G401 (cell line): ENCODE measurements at places on chromosomes 1 and 21.

GRCh38 chr21:41054018-41054578, 113.9 kb upstream of the BACE2 start:
- no peak for DNase-seq

- DNase-seq = peak; percentile 25
Observed at GRCh38 chr1:227131193-227131592, 187.1 kb downstream of the CDC42BPA start.

DNA sequence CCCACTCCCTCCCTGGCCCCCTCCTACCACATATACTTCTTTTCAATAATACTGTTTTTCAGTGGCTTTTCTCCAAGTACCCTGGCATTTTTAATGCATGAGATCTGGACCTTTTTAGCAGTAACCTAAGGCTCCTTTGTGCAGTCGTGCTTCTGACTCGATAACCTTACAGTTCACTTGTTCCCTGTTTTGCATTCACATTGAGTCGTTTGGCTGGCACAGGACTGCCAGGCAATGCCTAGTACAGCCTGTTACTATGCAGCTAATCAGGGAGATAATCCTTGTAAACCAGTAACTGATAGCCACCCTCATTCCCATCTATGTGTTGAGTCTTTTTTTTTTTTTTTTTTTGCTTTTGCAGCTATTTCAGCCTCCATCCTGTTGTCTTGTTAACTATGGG, 3.7 kb downstream of the ATP1B1 start:
- DNase-seq = peak; percentile 54

GRCh38 chr1:162397943-162398560, 13.9 kb downstream of the SH2D1B start:
- DNase-seq = no peak

- DNase-seq = peak; percentile 62
Observed at GRCh38 chr1:244096691-244097090, 45.6 kb downstream of the ZBTB18 start.

- no peak for DNase-seq
Observed at GRCh38 chr1:18494304-18494703, 13.6 kb downstream of the KLHDC7A start.

GRCh38 chr1:5913078-5913845, 79.0 kb downstream of the NPHP4 start:
- DNase-seq = no peak

GRCh38 chr1:220255204-220255603, 17.0 kb downstream of the RAB3GAP2 start:
- no peak for DNase-seq

DNA sequence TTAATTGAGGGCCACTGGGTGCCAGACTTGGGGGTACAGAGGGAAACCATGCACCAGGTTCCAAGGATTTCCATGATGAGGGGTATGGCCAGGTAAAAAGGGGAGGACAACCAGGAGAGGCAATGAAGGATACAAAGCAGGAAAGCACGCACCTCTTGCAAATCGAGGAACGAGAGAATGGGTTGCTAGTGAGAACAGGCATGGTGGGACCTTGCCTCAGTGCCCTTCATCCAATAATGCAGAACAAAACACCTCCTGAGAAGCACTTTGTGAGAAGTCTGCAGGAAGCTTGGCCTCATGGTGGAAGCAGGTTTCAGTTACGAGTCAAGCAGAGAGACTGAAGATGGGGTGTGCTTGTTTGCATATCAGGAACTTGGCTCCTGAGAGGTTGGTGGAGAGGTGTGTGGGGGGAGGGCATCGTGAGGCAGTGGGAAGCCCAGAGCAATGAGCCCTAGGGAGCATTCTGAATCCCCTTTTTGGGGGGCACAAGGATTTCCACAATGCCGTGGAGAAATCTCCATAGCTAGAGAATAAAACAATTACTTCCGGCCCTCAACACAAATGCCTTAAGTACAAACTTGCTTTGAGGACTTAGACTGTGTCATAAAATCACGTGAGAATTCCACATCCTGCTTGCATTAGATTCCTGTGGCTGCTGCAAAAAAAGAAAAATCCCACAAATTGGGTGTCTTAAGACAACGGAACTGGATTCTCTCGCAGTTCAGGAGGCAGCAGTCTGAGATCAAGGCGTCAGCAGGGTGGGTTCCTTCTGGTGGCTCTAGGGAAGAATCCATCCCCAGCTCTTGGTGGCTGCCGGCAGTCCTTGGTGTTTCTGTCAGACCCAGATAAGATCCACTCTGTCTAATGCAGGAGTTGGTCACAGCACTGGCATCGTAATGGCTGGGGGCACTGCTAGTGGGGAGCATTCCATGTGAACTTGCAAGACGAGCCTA, 54.9 kb upstream of the BACE2 start:
- peak; percentile 3 for DNase-seq

DNA sequence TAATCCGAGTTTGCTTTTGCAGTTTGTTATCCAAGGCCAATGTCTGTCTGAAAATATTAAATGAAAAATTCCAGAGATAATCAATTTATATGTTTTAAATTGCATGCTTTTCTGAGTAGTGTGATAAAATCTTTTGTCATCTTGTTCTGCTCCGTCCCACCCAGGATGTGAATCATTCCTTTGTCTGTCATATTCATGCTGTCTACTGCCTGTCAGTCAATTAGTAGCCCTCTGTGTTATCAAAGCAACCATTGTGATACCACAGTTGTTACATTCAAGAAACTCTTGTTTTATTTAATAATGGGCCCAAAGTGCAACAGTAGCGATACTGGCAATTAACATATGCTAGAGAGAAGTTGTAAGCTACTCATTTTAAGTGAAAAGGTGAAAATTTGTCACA, 819.3 kb downstream of the BRINP3 start:
- DNase-seq = no peak

DNA sequence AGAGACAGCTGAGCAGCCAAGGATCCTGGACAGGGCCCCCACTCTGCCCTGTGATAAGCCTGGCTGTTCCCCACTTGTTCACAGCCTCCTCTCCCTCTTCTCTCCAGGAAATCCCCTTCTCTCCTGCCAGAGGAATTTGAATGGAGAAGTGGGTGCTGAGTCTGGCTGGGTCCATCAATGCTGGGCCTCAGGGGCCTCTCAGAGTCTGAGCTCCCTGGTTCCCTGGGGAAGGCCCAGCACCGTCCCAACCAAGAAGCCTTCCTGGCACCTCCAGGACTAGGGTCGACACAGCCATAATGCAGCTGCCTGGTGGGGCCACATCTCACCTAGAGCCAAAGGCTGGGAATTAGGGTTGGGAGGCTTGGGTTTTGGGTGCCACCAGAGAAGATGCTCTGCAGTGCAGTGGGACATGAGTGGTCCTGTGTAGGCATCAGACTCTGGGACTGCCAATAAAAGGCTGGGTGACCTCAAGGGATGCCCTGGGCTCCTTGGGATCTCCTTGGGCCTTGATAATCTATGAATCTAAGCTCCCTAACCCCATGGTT, 2.5 kb downstream of the MYBPH start:
- no peak for DNase-seq

- DNase-seq = peak; percentile 73
Observed at GRCh38 chr1:145995964-145996432, 381 bp downstream of the TXNIP start.

GRCh38 chr1:198632007-198632406, 6.8 kb upstream of the PTPRC start:
- no peak for DNase-seq

DNA sequence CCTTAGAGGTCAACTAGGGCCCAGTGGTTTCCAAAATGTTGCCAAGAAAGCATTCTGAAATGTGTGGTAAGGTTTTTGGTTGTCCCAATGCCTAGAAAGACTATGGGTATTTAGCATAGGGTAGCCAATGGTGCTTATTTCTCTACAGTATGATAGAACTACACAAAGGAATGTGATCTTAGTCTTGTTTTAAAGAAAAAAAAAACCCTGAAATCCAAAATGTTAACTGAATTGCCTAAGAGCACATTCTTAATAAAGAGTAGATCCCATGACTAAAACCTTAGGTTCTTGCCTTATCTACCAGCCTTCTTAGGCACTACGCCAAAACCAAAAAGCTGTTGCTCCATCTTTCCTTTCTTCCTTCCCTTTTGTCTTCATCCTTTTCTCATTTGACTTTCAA, 428.2 kb downstream of the MRPL39 start:
- no peak for DNase-seq

DNA sequence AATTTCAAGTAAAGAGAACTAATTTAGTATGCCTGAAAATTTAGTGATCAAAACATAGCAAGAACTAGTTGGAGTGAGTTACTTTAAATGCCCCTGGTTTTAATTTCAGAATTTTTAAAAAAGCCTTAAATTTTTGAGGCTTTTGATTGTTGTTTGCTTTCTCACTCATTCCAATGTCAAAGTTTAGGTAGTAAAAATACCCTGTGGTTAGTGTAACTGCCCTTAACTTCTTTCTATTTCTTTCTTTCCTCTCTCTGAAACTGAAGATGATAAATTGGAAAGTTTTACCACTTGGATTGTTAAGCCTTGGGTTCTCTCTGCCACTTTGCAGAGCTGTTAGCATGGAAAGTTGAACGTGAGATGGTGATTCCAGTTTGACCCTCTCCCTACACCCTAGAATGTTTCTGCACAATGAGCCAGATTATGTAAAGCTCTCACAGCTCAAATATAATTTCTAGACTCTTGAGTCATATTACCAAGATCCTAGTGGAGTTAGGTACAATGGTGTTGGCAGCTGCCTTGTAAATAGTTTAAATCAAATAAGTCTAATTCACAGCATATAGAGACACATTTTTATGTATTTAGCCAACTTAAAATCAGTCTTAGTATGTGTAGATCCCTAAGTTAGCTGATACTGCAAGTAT, 192.4 kb upstream of the SGIP1 start:
- no peak for DNase-seq

DNA sequence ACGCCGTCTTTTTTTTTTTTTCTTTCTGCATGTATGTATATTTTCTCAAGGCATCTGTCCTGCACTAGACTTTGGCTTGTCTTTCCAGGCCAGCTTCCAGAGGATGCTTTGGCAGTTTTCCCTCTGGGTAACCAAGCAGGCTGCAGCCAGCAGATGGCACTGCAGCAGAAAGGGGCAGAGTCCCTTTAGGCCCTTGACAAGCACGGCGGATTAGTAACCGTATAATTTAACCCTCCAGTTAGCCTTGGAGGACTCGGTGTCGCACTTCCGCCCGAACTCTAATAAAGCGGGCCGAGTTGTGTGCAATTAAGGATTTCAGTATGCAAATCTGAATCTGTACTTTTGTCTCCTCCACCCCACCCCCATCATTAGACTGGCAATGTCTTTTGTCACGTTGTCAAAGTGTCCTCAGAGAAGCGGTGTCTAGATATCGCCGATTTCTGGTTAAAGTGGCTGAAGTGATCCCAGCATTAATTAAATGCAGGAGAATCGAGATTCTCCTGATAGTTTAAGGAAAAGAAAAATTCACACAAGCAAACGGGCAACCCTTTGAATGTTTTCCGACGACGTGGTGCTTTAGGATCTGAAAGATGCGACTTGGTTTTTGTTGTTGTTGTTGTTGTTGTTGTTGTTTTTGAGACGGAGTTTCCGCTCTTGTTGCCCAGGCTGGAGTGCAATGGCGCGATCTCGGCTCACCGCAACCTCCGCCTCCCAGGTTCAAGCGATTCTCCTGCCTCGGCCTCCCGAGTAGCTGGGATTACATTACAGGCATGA, 1.1 kb upstream of the TMEM167B start:
- peak; percentile 77 for DNase-seq

DNA sequence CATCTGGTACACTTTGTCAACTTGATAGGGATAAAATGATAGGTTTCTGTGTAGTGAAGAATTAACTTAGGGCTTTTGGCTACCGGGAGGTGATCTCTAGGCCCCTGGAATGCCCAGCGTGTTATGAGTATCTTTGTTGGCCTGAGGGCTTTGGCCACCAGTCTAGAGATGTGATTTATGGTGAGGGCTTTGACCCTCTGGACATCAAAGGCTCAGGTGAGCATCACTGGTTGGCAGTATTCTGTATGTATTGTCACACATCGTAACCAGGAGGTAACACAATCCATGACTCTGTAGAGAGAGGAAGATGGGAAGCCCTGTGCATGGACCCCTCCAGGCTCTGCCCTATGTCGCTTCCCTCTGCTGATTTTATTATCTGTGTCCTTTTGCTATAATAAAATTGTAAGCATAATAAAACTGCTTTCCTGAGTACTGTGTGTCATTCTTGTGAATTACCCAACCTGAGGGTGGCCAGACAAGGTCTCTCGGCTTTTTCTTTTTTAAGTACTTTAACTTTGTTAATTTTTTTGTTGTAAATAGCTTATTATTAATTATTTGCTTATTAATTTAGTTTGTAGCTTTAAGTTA, 40.2 kb upstream of the PRDX6 start:
- no peak for DNase-seq

GRCh38 chr1:201488830-201489589, 17.9 kb downstream of the CSRP1 start:
- DNase-seq = no peak

DNA sequence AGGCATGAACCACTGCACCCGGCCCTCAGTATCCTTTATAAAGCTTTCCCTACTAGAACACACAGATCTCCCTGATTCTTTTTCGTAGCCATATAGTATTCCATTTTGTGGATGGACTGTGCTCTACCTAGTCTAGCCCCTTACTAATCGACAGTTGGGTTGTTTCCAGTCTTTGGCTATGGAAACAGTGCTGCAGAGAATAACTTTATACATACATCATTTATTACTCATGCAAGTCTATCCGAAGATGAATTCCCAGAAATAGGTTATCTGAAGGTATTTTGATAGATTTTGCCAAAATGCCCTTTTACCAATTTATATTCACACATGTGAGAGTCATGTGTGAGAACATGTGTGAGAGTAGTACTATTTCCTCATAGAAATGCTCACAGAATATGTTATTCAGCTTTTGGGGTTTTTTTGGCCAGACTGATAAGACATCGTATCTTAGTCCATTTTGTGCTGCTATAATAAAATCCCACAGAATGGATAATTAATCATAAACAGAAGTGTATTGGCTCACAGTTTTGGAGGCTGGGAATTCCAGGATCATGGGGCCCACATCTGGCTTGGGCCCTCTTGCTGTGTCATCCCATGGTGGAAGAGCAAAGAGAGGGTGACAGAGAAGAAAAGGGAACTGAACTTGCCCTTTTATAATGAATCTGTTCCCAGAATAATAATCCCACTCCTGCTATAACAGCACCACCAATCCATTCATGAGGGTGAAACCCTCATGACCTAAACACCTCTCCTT, 17.3 kb upstream of the FGR start:
- DNase-seq = no peak

DNA sequence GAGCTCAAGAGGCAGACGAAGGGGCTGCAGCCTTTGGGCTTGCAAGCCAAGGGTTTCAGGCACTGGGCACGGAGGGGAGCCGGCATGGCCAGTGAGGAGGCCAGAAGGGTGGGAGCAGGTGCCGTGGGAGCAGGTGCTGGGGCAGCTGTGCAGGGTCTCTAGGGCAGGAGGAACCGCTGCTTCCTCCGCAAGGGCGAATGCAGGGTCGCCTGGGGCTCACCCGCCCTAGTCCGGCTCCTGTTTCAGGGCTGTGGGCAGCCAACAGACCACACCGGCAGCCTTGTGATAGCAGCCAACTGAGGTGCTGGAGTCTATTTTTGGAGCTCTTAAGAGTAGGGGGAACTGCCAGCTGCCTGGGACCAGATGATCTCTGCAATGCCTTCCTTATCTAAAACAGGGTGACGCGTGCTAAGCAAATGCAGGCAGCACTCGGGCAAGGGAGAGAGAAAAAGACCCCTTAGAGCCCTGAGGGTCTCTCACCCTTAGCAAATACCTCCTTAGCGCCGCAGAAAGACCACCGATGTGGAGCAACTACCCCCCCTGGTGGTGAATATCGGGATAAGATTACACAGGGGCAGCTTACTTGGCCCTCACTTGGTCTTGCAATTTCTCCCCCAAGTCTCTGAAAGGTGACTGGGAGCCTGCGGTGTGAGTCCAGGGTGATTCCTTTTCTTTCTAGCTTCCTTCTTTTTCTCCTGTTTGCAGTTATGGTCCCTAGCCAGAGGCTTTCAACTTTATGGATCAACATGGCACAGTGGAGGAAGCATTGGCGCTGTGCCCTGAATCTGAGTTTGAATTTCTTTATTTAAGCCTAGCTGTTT, 20.7 kb upstream of the MAPKAPK2 start:
- peak; percentile 70 for DNase-seq
